NCI-H526 (cell line): ENCODE measurements at places on chromosomes 13 and 19.

- DNase-seq, result no peak
These were observed 1825.3 kb downstream of the SLITRK5 start for GRCh38 chr13:89496478-89496877.

- no peak for DNase-seq
These were observed 308.4 kb downstream of the FGF9 start for GRCh38 chr13:21979161-21979806.

GRCh38 chr19:47105874-47106273, 7.7 kb downstream of the ZC3H4 start:
- no peak for DNase-seq

GRCh38 chr19:15631817-15632216, 8.9 kb upstream of the CYP4F3 start:
- peak; percentile 38 for DNase-seq

- no peak for DNase-seq
These were observed 27.1 kb downstream of the ZNF724 start for GRCh38 chr19:23222998-23223652.

DNA sequence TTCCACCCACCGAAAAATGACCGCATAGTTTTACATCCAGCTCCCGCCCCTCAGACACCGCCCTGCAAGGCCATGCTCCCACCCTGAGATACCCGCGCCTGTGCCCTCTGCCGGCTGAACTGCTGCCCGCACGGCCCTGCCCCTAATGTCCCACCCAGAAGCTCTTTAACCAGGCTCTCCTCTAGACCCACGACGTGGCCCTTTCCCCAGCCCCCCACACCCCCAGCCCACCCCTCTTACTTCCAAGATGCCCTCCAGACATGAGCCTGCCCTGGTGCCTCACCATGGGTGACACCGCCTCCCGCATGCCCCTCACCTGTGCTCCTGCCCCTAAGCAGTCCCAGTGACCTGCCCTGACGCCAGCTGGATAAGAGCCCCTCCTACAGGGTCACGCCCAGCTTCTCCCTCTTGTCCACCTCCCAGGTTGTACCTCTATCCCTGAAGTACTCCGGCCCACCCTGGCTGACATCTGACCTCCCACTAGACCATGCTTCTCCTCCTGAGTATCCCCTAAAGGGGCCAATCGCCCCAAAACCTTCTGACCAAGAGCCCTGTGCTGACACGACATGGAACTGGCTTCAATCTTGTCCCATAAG, 51.2 kb downstream of the COLGALT1 start:
- DNase-seq, result no peak

- DNase-seq, result peak; percentile 52
These were observed 800.7 kb upstream of the SLITRK5 start for GRCh38 chr13:86870444-86870843.

DNA sequence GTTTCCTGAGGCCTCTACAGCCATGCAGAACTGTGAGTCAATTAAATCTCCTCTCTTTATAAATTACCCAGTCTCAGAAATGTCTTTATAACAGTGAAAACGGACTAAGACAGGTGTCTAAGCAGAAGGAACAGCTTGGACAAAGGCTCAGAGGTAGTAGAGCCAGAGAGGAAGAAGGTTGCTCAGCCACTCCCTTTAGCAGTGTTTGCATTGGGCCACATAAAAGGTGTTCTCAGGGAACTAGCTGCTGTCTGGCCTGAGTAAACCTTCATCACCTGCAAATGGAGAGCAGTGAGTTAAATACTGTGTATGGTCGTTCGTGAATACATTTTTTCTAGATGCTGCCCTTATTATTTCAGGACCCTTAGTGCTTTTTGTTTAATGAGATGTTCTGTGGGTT, 383.4 kb downstream of the EFNB2 start:
- DNase-seq, result no peak

- no peak for DNase-seq
These were observed 22.7 kb downstream of the AKT2 start for GRCh38 chr19:40262422-40262821.

DNA sequence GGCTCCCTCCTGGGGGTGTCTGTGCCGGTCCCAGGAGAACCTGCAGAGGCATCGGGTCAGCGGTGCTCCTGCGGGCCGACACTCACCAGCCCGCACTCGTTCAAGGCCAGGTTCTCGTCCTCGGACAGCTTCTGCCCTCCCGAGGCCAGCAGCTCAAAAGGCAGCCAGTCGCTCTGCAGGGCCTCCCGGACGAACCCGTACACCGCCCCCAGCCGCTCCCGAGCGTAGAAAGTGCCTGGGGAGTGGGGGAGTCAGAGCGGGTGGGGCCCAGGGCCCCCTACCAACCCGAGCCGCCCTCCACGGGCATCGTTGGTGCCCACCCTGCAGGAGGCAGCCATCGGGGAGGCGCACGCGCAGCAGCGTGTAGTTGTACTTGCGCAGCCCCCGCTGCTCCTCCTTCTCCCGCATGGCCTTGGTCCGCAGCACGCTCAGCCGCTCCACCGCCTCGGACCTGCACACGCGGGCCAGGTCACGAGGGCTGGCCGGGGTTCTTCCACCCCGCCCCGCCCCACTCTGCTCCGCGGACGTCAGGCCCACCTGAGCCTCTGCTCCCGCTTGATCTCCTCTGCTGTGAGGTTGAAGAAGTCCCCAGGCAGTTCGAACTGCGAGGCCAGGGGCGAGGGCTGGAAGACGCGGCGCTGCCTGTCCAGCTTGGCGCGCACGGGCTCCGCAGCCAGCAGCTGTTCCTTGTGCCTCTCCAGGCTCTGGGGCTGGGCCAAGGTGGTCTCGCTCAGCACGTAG, 11.5 kb downstream of the UBXN6 start:
- no peak for DNase-seq

GRCh38 chr13:42327725-42328124, 55.8 kb downstream of the AKAP11 start:
- DNase-seq, result no peak

- no peak for DNase-seq
These were observed 2325.6 kb upstream of the PCDH20 start for GRCh38 chr13:63741029-63741813.

GRCh38 chr13:39379118-39379517, 223.9 kb downstream of the LHFPL6 start:
- DNase-seq, result no peak

- DNase-seq, result no peak
These were observed 13.4 kb upstream of the SIGLEC12 start for GRCh38 chr19:51514866-51515481.

- no peak for DNase-seq
These were observed 16.2 kb downstream of the SOX21 start for GRCh38 chr13:94696171-94696570.

- DNase-seq, result no peak
These were observed 7.2 kb downstream of the DNAJC15 start for GRCh38 chr13:43030548-43030947.

- DNase-seq, result no peak
These were observed 11.5 kb downstream of the PLEKHA4 start for GRCh38 chr19:48856921-48857320.

DNA sequence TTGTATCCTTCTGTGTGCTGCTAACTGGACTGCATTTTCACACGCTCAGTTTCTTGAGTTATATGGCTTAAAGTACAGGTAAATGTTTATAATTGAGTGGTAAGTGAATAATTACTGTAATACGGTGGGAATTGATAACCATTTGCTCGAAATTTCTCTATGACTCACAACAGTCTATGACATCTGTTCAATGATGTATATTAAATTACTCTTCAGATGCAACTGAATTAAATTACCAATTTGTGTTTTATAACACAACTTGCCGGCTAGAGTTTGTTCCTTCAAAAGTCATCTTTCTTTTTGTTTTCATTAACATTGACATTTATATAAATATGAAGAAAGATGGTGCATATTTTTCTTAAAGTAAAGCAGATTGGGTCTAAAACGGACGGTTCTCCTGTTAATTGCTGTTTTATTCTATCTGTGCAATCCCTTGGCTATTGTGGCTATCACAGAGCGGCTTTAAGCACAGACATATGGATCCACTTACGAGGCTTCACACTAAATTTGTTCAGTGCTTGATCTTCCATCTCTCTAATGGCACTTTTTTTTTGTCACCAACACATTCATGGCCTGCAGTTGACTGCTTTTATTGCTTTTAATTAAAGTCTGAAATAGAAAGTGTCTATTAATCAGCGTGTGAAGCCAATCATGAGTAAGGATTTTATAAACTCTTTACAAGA, 1291.6 kb upstream of the SLC10A2 start:
- DNase-seq, result no peak

DNA sequence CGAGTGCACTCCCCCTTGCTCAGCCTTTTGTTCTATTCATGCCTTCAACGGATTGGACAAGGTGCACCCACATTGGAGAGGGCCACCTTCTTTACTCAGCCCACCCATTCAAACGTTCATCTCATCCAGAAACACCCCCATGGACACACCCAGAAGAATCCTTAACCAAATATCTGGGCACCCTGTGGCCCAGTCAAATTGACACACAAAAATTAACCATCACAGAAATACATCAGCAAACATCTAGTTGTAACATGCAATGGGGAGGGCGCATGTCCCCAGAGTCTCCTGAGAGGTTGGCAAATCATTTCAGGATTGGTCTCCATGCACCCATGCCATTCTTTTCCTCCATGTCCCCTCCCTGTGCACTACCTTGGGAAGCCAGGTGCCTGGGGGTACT, 167.1 kb downstream of the ZNF536 start:
- no peak for DNase-seq

DNA sequence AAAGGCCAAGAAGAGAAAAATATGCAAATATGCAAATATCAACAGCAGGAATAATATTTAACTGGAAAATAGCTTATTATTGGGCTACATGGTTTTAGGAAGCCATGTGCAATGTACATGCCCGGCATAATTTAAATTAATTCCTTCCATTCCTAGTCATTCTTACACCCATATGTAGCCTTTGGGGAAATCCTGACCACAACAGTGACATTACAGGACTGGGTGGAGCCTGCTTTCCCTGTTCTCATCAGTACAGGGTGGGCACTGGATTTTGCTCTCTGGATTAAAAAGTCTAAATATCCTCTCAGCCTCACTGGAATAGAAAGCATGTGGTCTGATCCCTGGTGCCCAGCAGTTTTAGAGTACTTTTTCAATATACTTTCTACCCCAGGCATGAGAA, 198.2 kb downstream of the DNAJC15 start:
- no peak for DNase-seq
